Left lung (tissue), 14 donors: ENCODE measurements at places on chromosomes 2 and 18. TPM values are rescaled to one million over a fixed set of nuclear protein-coding genes. Genes with fewer than 3 reads are reported as not detected.

Gene SCN3A
- total RNA-seq: 1.3 TPM

Gene RBM43
- total RNA-seq: 6.2 TPM

Gene CCDC148
- total RNA-seq: 0.64 TPM

Gene HJURP
- 7.1 TPM for total RNA-seq

Gene CRYBA2
- total RNA-seq: not detected

Gene MALT1
- total RNA-seq: 23.0 TPM

Gene CHRNA1
- not detected for total RNA-seq

Gene TDRD15
- total RNA-seq: not detected

Gene CDH2
- 1.6 TPM for total RNA-seq

Gene SP140
- 4.8 TPM for total RNA-seq

Gene PFN4
- total RNA-seq: 0.29 TPM
